Stimulated activated CD8-positive, alpha-beta memory T cell treated with anti-CD3 and anti-CD28 coated beads, Interleukin-15, amount 100 ng/mL, for 1 hour (primary cell): ENCODE measurements at places on chromosomes 2 and 18.

DNA sequence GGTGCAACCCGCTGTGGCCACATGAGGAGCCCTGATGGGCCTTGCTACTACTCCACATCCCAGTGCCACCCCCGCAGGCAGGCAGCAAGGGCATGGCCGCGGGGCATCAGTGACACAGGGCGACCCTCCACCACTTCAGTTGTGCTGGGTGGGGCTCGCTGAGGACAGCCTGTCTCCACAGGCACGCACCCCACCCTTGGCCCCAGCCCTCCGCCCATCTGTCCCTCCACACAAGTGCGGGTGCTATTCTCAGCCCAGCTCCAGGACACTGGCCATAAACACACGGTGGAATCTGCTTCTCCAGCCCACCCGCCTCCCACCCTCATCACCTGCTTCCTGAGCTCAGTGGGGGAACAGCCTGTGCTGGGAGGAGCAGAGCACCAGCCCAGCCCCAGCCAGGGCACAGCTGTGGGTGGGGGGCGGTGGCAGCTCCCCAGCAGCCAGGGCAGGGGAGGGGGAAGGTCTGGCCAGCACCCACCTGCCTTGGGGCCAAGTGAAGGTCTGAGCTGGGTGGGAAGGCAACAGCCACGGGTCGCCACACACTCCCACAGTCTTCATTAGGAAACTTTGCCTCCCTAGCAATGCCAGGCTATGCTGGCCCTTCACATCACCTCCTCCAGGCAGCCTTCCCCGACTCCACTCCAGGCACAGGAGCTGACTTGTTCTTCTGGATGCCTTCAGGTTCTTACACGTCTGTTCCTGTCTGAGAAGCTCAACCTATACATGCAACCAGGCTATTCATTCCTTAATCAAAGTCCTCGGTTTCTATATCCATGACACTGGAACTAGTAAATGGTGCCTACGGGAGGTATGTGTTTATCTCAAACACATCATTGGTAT is 16.5 kb downstream of the BIN1 start:
- DNase-seq: no peak

DNA sequence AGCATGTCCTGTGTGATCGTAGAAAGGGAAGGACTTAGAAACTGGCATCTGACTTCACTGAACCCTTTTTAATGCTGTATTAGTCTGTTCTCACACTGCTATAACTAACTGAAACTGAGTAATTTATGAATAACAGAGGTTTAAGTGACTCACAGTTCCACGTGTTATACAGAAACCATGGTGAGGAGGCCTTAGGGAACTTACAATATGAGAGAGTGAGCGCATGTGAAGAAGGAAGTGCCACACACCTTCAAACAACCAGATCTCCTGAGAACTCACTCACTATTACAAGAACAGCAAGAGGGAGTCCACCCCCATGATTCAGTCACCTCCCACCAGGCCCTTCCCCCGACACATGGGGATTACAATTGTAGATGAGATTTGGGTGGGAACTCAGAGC is 811.3 kb downstream of the CPS1 start:
- DNase-seq: no peak

- no peak for DNase-seq
Measured at GRCh38 chr2:29777161-29777560, 144.2 kb downstream of the ALK start.

GRCh38 chr18:76974386-76974785 is 152.0 kb downstream of the ZNF236 start:
- DNase-seq: no peak

DNA sequence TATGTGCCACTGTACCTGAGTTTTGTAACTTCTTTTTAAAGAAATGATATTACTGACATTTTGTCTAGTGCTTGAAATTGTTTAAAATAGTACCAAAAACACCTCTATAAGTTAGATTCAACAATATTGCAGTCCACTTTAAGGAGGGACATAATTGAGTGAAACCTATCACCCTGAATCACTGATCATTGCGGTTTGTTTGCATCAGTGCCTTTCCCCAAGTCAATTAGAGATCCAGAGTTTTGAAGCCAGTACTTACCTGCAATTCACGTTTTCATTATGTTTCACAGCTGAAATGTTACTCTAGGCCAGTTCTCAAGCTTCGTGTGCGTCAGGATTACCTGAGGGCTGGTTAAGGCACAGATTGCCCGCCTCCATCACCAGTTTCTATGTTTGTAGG is 26.6 kb upstream of the DLX1 start:
- DNase-seq: no peak

- DNase-seq: no peak
Measured at GRCh38 chr2:188919824-188920223, 54.3 kb upstream of the COL3A1 start.

DNA sequence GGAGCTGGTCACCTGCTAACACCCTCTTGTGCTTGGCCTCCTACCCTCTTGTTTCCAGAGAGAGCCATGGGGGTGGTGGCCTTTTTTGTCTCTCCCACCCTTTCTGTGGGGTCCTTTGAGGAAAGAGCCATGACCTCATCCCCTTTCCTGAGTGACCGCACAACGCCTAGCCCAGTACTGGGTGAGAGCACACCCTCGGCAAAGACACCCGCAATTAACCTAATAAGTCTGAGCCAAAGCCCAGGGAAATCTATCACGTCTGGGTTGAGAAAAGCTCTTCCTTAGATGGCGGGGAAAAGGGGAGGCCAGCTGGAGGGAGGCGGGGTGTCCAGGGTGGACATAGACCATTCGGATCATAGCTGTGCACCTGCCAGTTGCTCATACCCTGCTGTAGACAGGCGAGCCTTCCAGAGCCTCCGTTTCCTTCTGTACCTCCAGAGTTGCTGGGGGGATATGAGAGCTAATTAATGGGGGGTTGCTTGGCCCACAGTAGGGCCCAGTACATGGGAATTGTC is 93.7 kb upstream of the MCFD2 start:
- DNase-seq: no peak

DNA sequence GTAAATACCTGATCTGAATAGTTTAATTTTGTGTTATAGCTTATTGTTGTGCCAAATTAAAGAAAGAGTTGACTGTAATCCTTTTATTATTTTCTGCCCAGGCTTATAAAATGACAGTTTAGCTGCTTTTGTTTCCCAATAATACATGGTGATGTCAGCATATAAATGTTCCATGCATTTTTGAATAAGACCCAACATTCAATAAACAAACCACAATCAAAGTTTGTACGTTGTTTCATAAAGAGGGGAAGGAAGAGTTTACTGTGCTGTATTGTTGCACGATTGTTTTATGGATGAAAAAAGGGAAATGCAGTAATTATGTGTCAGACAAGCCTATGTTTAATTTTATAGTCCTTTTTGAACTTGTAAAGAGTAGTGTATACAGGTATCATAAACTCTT is 177.2 kb upstream of the SCN7A start:
- DNase-seq: no peak

DNA sequence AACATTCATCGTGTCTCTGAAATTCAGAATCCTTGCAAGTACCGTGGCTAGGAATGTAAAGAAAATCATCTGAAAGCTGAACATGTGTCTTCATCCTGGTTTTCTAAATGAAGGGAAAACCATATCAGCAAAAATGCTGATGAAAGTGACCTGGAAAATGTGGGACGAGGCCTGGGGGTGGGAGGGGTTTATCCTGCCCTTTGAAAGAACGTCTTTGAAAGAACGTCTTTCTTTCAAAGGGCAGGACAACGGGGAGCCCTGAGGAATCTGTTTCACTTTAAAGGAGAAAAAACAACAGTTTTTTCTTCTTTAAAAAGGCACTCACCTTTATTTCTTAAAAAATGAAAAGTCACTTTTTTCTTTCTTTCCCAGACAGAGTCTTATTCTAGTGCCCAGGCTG is 185.2 kb downstream of the ALPK2 start:
- no peak for DNase-seq

GRCh38 chr2:44615950-44616518 is 254.3 kb downstream of the CAMKMT start:
- DNase-seq: no peak

- no peak for DNase-seq
Measured at GRCh38 chr18:5463390-5463789, 80.4 kb downstream of the EPB41L3 start.

- no peak for DNase-seq
Measured at GRCh38 chr2:128359841-128360240, 41.2 kb upstream of the HS6ST1 start.

DNA sequence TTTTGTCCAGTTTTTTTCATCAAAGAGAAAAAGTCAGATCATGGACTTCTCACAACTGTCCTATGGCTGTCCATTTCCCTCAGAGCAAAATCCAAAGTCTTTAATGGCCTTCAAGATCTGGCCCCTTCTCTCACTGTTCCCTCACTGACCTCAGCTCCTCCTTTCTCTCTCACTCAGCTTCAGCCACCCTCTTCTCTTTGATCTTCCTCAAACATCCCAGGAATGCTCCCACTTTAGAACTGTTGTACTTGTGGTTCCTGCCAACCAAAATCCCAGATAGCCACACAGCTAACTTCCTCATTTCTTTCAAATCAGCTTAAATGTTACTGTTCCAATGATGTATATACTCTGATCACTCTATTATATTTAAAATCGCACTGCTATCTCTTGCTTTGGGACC is 82.9 kb downstream of the NUP35 start:
- DNase-seq: no peak

DNA sequence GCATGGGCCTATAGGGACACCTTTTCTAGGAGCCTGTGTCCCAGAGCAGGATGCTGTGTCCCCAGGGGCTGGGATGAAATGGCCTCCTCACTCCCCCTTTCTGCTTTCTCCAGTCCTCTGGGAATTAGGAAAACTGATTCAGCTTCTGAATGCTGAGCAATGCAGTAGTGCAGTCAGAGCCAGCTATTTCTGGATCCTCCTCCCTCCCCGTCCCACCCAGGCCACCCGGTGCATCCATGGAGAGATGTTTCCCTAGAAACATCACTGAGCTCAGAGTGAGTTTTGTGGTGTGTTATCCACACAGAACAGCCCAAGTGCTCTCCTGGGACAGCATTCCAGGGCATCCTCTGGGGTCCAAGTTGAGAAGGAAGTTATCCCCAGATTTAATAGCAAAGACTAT is 125.5 kb downstream of the LOXHD1 start:
- DNase-seq: no peak

- no peak for DNase-seq
Measured at GRCh38 chr2:212154477-212154878, 384.1 kb downstream of the ERBB4 start.

DNA sequence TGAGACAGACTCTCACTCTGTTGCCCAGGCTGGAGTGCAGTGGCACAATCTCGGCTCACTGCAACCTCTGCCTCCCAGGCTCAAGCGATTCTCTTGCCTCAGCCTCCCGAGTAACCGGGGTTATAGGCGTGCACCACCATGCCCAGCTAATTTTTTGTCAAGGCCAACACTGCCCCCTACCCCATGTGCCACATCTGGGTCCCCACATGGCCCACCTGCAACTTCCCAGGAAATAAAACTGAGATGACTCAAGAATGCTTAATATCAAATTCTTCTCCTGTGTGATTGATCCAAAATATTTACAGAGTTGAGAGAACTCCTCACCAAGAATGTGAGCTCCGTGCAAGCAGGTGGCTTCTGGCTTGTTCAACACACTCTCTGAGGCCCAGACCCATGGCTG is 9.1 kb downstream of the AP1S3 start:
- DNase-seq: no peak

DNA sequence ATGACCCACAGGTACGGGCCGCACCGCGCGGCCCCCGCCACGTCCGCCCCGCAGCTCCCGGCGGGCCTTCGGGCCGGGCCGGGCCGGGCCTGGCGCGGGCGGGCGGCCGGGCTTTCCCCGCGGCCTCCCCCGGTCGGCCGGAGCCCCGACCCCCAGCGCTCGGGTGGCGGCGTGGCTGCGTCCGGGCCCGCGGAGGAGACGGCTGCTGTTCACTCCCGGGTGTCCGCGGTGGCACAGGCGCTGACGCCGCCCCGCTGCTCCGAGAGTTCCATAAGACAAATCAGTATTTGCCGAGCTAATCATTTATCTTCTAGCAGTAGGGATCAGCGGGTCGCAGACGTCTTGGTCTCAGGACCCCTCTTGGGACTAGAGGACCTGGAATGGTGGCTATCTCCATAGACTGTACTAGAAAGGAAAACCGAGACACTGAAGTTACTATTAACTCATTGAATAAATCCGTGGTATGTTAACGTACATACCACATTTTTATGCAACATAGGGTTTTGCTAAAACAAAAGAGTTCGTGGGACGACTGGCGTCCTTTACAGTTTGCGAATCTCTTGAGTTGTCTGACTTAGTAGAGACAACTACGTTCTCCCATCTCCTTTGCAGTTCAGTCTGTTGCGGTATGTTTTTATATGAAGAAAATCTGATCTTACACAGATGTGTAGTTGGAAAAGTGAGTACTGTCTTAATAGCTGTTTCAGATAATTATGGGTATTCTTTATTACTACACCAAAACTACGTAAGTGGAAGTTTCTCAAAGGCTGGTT is 500 bp downstream of the LIMS1 start:
- no peak for DNase-seq

DNA sequence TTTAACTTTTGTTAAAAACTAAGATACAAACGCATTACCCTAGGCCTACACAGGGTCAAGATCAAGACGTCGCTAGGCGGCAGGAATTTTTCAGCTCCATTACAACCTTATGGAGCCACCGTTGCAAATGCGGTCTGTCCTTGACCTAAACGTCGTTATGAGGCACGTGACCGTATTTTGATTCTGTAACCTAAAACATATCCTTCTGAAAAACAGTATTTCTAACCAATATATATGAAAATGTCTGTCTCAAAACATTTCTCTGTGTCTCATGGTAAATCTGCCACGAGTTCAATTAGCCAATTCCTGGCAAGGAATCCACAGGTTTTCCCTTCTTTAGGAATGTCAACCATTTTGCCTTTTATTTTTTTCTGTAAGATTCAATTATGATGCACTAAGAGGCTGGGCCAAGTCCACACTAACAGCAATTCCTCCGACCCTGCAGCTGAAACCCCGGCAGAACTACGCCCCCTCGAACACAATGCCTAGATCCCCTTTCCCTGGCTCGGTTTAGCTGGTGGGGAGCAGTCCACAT is 1.7 kb downstream of the RTN4 start:
- no peak for DNase-seq

GRCh38 chr2:209368914-209369313 is 54.9 kb upstream of the MAP2 start:
- DNase-seq: no peak

DNA sequence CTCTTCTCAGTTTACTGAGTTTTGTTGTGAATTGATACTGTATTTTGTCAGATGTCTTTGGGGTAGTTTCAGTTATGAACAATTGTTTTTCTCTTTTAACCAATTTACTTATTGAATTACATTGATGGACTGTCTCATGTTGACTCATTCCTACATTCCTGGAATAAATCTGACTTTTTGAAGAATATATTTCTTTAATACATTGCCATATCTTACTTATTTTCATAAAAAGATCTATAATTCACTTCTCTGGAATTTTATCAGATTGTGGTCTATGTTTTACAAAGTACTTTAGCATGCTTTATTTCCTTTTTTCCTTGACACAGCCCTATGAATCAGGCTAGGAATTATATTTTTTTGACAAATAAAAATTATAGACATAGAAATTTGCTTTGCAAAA is 268.3 kb downstream of the PLCL1 start:
- no peak for DNase-seq

- DNase-seq: no peak
Measured at GRCh38 chr18:30556112-30556511, 486.4 kb downstream of the DSC3 start.
